CD4-positive, alpha-beta T cell (primary cell): ENCODE measurements at places on chromosomes 11 and 22.

DNA sequence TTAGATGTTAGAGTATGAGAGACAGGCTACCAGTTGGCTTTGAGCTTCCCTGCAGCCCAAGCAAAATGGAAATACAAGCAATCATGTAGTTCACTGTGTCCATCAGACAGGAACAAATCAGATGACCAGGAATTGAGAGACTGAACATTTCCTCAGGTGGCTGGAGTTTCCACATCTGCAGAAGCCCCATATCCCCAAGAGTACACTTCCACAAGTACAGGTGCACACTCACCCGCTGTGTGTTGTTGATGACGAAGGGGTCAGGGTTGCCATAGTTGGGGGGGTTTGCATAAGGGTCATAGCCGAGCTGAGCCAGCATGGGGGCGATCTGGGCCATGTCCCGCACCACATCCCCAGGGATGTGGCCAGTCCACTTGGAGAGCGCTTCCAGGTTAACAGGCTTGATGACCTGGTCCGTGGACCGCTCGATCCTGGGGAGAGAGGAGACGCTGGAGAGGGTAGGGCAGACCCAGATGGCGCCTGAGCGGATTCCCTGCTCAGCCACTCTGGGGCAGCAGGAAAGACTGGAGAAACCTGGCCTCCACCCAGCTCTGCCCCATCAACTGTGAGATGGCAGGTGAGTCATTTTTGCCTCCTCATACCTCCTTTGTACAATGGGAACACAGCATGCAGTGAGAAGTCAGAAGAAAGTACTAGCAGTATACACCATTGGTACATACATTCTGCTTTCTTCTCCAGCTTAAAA, 23.9 kb upstream of the TFIP11 start:
- DNase-seq: no peak

DNA sequence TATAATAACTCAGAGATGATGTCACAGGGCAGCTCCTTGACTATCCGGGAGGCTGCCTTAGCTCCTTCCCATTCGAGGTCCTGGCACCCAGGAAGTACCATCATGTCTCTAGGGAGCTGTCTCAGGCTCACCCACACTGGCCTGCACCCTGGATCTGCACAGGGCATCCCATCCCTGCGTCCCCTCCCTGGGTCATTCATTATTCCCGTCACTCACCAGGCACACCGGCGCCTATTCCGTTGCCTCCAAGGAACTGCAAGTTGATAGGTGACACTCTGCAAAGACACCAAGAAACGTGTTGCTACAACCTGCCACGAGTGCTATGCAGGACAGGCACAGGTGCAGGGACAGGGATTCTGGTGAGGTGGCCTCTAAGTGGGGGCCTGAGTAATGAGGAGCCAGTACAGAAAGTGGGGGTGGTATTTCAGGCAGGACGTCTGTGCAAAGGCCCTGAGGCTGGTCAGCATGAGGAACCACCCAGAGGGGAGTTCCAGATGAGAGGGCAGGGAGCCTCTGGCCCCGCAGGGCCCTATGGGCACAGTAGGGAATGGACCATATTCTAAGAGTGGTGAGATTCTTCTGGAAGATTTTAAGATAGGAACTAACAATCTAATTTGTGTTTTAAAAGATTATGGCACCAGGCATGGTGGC, 71.6 kb upstream of the SHANK2 start:
- no peak for DNase-seq

DNA sequence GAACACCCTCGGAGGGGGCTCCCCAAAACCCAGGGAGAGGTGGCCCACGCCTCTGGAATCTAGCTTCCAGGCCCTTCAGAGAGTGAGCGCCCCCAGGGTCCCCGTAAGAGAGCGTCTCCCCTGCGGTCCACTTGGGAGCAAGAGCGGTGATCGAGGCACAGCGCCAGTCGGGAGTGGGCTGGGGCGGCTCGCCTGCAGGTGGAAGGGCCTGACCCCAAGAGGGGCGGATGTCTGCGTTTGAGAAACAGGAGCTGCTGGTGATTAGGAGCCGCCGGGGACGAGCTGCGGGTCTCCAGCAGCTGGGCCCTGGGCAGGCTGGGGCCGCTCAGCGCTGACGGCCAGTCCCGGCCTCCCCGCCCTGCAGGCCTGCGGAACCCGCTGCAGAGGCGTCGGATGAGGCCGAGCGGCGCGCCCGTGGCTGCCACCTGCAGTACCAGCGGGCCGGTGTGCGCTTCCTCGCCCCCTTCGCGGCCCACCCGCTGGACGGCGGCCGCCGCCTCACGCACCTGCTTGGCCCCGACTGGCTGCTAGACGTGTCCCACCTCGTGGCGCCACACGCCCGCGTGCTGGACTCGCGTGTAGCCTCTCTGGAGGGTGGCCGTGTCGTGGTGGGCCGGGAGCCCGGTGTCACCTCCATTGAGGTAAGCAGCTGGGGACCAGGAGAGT, 10.0 kb downstream of the TMEM132A start:
- DNase-seq: no peak

DNA sequence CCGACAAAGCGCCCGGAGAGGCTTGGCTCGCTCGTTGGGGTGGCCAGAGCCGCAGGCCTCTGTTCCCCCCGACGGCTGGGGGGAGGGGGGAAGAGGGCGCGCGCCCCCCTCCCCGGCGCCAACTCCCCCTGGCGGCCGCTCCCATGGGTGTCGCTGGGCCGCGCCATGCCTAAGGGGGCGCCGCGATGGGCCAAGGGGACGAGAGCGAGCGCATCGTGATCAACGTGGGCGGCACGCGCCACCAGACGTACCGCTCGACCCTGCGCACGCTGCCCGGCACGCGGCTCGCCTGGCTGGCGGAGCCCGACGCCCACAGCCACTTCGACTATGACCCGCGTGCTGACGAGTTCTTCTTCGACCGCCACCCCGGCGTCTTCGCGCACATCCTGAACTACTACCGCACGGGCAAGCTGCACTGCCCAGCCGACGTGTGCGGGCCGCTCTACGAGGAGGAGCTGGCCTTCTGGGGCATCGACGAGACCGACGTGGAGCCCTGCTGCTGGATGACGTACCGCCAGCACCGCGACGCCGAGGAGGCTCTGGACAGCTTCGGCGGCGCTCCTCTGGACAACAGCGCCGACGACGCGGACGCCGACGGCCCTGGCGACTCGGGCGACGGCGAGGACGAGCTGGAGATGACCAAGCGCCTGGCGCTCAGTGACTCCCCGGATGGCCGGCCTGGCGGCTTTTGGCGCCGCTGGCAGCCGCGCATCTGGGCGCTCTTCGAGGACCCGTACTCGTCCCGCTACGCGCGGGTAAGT, 1.4 kb downstream of the KCNC1 start:
- DNase-seq: no peak

DNA sequence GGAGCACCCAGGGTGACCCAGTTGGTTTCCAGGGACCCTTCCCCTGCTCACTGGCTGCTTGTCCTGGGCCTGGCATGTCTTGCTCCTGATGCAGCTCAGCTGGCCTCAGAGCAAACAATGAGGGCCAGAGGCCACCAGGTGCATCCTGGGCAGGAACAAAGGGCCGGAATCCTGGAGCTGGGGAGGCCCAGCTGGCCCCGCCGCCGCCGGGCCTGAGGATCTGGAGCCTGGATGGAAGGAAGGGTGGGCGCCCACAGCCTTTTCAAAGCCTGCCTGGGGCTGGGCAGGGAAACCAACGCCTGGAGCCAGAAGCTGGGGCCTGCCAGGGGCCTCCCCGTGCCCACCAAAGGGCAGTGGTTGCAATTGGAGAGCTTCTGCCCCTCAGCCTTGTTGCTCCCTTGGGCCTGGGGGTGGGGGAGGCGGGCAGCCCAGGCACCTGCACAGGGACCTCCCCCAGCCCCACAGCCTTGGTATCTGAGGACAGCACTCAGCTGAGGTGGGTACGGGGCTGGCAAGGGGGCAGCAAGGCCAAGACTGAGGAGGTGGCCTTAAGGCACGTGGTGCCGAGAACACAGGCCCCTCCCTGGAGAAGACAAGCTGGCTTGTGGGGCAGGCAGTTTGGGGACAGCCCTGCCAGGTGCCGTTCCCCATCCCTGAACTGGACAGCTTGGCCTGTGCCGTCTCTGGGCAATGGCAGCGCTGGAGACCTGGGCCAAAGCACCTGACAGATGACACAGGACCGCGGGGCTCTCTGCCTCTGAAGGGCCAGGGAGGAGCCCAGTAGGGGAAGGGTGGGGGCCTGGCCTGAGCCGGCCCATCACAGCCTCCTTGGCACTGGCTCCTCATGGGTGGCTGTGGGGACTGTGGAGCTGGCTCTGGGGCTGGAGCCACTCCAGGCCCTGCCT, 7.1 kb upstream of the ADORA2A start:
- no peak for DNase-seq

DNA sequence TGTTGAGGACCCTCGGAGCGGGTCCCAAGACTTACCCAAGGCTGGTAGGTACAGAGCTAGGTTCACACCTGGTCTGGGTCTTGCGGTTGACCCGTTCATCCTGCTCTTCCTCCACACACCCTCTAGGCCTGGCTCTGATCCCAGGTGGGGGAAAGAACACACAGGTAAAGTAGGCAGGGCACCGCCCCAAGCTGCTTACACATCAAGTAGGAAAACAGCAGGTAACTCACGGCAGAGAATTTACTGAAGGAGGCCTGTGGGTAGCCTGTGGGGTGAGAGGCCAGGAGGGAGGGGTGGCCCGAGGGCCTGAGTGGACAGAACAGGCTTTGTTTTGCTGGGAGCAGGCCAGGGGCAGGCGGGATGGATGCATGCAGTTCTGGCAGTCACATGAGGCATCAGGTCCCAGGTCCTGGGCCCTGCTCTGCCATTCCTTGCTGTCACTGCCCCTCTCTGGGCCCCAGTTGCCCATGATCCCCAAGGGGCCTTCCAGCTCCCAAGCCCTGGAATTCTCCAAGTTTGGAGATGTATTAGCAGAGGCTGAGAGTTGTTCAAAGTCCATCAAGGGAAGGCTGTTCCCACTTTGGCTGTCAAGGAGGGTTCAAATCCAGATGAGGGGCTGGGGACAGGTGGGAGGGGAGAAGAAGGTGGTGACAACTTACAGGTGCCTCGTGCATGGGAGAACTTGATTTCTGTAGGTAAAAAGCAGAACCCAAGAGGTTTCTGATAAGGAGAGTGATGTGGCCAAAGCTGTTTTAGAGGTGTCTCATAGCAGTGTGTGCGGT, 5.7 kb downstream of the TSKU start:
- no peak for DNase-seq

- DNase-seq: no peak
These were observed 589.5 kb downstream of the OPCML start for GRCh38 chr11:132942611-132943356.

DNA sequence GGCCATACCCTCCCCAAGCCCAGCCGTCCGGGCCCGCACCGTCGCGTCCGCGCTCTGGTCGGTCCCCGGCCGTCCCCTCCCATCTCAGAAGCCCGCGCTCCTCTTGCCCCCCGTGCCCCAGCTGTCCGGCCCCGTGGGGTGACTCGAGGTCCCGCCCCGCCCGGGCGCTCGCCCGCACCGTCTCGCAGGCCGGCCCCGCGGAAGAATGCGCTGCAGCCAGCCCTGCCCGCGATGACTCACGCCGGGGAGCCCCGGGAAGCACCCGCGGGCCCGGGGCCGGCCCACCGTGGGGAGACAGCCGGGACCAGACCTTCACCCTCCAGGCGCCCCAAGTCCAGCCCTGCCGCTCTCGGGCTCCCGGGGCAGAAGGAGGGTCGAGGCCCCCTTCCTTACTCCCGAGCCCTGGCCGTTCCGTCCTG, 320 bp upstream of the PHLDA2 start:
- no peak for DNase-seq

GRCh38 chr11:87832211-87832610, 343.0 kb downstream of the RAB38 start:
- DNase-seq: no peak

GRCh38 chr11:96147186-96147585, 195.8 kb downstream of the MAML2 start:
- no peak for DNase-seq

DNA sequence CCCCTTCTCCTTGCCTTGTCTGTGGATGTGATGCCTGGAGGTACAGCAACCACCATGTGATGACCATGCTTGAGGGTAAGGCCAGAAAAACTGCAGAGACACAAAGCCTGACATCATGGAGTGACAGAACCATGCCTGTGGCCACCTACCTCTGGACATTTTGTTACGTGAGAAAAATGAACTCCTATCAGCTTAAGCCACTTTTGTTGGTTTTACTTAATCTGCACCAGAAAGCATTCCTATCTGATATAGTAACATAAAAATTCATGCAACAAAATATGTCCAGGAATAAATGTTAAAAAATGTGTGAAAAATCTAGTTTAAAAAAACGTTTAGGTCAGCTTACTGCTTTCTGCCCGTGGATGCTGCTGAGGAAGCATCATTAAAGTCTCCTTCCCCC, 42.6 kb upstream of the P4HA3 start:
- DNase-seq: no peak

GRCh38 chr11:104073950-104074705, 37.7 kb downstream of the DDI1 start:
- DNase-seq: no peak

GRCh38 chr11:13908535-13908934, 54.0 kb upstream of the SPON1 start:
- DNase-seq: no peak

DNA sequence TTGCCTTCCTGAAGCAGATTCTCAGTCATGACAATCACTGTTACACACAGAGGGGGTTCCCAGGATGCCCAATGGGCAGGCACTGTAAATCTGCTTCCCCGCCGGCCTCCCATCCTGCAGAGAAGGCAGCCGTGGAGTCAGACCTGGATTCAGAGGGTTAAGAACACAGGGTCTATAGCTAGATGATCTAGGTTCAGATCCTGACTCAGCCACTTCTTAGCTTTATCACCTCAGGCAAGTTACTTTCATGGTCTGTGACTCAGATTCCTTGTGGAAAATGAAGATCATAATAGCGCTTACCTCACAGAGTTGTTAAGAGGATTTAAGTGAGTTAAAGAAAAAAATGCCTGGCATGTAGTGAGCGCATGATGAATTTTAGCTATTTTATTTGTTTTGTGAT, 95.9 kb downstream of the TIMP3 start:
- no peak for DNase-seq

- DNase-seq: no peak
These were observed 275.8 kb upstream of the SESN3 start for GRCh38 chr11:95506777-95507176.

DNA sequence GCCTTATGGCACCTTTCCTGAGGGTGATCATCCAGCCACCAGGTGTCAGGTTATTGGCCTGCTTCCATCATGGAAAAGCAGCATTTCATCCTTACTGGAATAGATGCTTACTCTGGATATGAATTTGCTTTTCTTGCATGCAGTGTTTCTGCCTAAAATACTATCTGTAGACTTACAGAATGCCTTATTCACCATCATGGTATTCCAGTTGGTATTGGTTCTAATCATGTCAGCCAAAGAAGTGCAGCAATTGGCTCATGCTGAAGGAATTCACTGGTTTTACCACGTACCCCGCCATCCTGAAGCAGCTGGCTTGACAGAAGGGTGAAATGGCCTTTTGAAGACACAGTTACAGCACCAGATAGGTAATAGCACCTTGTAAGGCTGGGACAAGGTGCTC, 194.2 kb downstream of the AASDHPPT start:
- DNase-seq: no peak

- DNase-seq: no peak
These were observed 7.4 kb downstream of the UPB1 start for GRCh38 chr22:24502541-24502940.

GRCh38 chr11:113447621-113448315, 27.4 kb downstream of the DRD2 start:
- no peak for DNase-seq
